Vagina (tissue), 2 donors: ENCODE measurements at places on chromosomes 5 and 9. TPM values are rescaled to one million over a fixed set of nuclear protein-coding genes. Genes with fewer than 3 reads are reported as not detected.

- no peak for DNase-seq
Measured at GRCh38 chr9:134783699-134784039, 96.9 kb upstream of the FCN2 start.

DNA sequence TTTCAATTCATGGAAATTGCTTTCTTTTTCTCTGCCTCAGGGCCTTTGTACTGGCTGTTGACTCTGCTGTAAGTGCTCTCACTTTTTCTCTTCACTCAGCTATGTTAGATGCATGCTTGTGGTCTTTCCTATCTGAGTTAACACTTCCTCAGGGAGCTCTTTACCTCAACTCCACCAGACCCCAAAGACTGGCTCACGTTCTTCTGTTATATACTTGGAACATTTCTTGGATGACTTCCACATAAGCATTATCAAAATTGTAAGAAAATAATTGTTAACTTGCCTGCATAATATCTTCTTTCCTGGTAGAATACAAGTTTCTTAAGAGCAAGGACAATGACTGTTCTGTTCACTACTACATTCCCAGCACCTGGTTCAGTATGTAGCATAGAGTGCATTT lies 455.9 kb downstream of the EBF1 start:
- DNase-seq = no peak

The SREK1IP1 gene
- 6.6 TPM for total RNA-seq

- DNase-seq = no peak
Measured at GRCh38 chr5:148201151-148201550, 1.7 kb upstream of the SPINK6 start.

DNA sequence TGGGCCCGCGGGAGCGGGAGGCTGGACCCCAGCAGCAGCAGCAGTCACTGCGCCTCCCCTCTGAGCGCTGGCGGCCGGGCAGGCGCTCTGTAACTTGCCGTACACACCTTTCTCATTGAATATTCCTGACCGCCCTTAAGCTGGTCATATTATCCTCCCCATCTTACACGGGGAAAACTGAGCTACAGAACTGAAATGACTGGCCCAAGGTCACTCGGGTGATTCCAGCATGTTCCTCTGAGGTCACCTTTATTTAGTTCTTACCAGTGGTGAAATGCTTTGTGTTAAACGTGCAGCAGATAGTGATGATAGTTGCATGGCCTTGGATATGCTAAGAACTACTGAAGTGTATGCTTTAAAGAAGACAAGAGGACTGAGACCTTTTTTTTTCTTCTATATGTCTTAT lies 607 bp downstream of the UQCRQ start:
- no peak for DNase-seq

GRCh38 chr5:153678617-153679329 lies 188.3 kb downstream of the GRIA1 start:
- no peak for DNase-seq

The CDX1 gene
- total RNA-seq = not detected

DNA sequence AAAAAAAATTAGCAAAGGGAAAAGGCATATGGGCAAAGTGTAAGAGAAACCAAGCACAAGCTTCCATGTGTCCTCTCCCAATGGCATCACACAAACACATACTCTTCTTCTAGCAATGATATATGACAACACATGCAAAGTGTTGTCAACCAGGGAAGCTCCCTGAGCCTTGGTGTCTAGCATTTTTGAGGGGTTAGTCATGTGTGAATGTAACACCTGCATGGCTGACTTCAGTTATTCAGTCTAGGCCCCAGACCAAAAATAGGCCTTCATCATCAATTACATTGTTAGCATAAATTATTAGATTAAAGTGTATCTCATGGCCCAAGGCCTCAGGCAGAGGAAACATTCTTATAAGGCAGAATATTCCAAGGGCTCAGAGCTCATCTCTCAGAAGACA lies 450.0 kb downstream of the TLE1 start:
- DNase-seq = no peak

The C6 gene
- total RNA-seq = 2.0 TPM

DNA sequence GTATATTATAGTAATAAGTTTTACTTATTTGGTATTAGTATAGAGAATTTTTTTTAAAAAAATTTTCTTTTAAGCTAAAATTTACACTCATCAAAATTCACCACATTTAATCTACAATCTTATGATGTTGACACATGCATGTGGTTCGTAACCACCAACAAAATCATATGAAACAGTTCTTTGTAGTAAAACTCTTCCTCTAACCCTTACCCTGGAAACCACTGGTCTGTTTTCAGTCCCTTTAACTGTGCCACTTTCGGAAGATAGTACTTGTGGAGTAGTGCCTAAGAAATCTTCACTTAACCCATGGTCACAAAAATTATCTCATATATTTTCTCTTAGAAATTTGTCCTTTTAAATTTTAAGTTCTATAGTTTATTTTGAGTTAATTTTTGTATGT lies 1498.8 kb downstream of the MAT2B start:
- no peak for DNase-seq
